ENCODE measurements at places on chromosomes 1 and 21.

GRCh38 chr1:173024543-173024942 lies 26.2 kb downstream of the TNFSF18 start:
- no peak for DNase-seq

DNA sequence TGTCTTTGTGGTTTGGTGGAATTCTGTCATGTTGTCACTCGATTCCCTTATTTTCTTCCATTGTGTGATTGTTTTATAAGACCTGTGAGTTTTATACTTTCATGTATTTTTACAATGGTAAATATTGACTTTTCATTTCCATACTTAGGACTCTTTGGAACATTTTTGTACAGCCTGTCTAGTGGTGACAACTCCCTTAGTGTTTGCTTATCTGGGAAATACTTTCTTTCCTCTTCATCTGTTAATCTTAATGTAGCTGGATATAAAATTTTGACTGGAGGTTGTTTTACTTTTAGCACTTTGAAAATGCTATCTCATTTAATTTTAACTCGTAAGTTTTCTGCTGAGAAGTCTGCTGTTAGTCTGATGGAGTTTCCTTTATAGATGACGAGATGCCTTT lies 310.5 kb downstream of the NUF2 start:
- no peak for DNase-seq

DNA sequence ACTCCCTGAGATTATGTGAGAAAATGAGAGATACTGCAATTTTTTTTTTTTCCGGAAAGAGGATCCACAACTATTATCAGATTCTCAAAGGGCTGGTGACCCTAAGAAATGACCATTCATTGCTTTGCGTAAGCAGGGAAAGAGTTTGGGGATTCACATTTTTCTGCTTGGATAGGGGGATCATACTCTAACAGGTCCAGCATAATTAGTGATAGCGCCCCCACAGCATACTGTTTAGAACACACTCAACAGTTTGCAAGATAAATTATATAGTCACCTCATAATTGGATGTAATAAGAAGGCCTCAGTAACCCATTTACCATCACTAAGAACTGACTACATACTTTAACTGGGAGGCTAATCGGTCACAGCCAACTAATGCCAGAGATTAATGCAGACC lies 1.9 kb downstream of the CCT3 start:
- no peak for DNase-seq

GRCh38 chr1:81682490-81682889 lies 118.2 kb upstream of the ADGRL2 start:
- no peak for DNase-seq

DNA sequence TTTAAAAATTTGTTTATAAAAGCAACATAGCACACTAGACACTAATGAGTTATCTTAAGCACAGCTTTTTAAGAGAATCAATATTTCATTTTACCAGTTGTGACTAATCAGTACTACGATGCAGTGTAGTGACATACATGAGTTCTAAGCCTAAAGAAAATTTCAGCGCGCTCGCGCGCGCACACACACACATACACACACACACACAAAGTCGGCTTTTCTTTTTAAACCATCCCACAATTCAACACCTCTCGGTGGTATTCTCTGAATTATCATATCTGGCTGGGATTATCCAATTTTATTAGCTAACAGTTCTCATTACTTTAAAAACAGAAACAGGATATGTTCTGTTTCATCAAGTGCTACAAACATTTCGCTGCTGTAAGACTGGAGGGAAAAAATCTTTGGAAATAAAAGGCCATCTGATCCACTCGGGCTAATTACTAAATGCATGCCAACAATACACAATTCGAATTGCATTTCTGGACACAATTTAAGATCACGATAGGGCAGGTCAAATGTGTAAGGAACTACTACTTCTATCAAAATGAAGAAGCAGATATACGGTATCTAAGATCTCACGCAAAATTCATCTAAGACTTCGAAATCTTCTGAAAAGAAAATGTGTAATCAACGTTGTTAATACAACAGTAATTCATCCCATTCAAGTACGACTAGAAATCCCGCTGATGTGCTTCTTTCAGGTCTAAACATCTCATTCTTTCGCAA lies 1.2 kb downstream of the TUT4 start:
- no peak for DNase-seq

GRCh38 chr1:81833722-81834121 lies 33.0 kb downstream of the ADGRL2 start:
- no peak for DNase-seq

DNA sequence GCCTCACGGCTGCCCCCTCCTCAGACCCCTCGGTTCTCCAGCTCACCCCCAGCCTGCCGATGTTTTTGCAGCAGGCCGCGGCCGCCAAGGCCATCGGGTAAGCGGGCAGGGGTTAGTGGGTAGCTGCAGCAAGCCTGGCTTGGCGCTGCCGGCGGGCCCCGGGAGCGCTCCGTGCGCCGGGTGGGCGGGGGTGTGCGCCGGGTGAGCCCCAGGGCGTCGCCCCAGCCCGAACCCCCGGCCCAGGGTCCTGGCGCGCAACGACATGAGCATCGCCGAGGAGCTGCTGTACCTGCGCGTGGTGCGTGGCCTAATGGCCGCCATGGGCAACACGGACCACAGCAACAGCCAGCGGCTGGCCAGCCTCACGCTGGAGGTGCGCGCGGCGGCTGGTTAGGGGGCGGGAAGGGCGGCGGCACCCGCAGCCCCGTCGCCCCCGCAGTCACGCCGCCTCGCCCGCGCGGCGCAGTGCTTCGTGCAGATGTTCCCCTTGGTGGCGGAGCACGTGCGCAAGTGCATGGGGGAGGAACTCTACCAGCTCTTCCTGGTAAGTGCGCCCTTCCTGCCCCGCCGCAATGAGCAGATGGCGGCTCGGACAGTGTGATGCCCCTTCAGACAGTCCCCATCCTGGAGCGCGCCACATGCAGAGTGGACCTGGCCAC lies 6.5 kb downstream of the RNU5D-1 start:
- DNase-seq: no peak
